Peyer's patch (tissue), 4 donors: ENCODE measurements at places on chromosomes 2 and 18. TPM values are rescaled to one million over a fixed set of nuclear protein-coding genes. Genes with fewer than 3 reads are reported as not detected.

DNA sequence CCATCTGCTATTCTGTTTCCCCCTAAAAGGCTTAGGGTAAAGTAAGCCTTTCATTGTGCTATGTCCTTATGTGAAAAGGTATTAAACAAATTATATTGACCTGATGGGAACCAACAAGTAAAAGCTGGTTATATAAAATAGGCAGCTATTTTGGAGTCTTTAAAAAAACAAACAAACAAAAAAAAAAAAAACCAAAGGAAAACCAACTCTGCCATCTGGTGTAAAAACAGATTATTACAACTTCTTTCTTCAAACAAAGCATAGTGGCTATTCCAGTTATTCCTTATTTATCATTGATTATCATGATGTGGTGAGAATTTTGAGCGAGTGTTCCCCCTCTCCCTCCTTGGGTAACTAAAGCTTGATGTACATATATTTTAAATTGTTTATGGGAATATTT is 122.3 kb upstream of the FHL2 start:
- DNase-seq: no peak

DNA sequence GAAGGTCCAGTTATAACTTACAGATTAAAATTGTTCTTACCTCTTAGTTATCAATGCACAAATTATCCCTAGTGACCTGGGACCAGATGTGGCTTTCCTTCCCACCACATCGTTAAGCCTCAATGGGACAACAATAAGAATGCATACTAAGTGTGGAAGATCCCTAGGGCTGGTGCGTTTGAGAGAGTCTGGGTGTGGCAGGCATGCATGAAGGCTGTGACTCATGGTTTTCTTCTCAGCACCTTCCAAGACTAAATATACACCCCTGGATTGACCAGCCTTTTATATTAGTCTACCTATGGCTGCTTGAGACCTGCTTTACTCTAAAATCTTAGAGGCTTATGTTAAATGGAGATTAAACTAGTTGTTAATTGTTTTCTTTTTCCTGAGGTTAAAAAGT is 261.7 kb upstream of the SLC14A2 start:
- no peak for DNase-seq

DNA sequence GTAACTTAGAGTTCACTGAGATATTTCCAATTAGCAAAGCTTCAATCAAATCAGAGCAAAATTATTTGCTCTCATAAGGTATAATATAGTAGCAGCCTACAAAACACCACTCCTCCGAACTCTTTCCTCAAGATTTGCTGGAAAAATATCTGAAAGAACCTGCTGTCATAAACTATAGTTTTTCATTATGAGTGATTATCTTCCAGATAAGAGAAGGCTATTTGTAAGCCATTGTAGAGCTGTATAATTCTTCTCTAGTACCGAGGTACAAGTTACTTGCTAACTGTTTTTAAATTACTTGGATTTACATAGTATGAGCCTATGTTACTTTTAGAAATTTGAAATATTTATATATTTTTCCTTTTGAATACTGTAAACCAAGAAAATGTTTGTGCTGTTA is 2.1 kb downstream of the NDC80 start:
- DNase-seq: no peak

- DNase-seq: no peak
Observed at GRCh38 chr2:31337197-31337596, 77.3 kb downstream of the XDH start.

DNA sequence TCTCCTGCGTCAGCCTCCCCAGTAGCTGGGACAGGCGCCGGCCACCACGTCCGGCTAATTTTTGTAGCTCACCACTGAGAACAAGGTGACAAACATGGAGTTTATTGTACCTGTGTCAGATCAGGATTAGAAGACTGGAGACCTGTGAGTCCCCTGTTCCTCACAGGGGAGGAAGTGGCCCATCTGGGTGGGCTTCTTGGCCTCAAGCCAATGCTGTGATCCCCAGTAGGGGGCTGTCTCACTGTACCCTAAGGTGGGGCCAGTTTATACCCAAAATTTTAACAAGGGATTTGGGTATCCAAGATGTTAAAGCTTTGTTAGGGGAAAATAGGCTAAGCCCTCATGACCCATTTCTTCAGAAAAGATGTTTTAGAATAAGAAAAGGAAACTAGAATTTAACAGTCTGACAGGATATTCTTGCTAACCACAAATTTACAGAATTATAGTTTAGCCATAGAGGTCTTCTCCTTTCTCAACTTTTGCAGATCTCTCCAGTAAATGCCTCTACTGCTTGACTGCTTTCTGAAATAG is 16.3 kb downstream of the PCBP1 start:
- DNase-seq: peak; percentile 68

GRCh38 chr2:26610504-26611335 is 30.4 kb downstream of the CIB4 start:
- DNase-seq: peak; percentile 34

DNA sequence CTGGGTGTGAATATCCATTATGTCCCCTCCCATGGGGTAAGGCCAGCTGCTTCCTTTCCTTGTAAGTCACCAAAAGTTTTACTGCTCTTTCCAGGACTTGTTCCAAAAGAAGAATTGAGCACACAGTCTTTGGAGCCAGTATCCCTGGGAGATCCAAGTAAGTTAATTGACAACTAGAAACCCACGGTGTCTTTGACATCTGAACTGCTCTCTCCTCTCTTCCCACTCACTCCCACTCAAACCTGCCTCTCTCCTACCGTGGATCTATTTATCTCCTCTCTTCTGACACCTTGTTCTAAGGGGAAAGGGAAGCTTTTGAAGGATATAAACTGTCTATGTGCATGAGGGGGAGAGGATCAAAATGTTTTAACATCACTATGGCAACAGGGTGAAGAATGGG is 86.7 kb downstream of the VIT start:
- DNase-seq: no peak

GRCh38 chr2:212554233-212554632 is 15.6 kb upstream of the ERBB4 start:
- no peak for DNase-seq

GRCh38 chr2:19844750-19845149 is 57.0 kb downstream of the TTC32 start:
- DNase-seq: no peak

DNA sequence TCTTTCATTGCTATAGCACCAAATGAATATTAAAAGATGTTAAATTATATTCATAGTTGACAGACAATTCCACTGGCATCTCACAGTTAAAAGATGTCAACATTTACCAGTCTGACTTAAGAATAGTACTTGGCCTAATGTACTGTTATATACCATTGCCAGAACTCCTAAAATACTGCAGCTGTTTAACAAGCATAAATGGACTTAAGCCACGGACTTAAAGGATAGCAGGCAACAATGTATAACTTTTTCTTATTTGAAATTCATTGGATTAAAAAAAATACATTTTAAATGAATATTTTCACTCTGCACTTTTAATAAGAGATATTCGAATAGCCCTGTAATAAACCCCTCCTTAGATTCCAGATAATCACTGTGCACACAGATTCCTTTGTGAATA is 3.8 kb downstream of the TCF4 start:
- no peak for DNase-seq

- peak; percentile 52 for DNase-seq
Observed at GRCh38 chr2:1743396-1744150, 742 bp downstream of the PXDN start.

DNA sequence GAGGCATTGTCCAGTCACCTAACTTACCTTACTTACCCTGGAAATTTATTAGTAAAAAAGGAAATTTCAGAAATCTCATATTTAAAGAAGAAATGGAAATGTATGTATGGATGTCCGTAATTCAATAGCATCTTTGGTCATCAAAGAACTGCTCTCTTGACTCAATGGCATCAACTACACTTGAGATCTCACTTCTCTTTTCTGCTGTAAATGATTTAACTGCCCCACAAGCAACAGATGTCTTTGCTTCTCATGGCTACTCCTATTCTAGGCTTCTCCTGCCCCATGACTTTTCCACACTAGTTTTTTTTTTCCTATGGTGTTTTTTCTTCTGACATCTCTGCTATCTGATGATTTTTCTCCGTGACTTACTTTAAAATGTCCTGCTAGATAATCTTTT is 34.0 kb upstream of the ERMN start:
- DNase-seq: no peak

DNA sequence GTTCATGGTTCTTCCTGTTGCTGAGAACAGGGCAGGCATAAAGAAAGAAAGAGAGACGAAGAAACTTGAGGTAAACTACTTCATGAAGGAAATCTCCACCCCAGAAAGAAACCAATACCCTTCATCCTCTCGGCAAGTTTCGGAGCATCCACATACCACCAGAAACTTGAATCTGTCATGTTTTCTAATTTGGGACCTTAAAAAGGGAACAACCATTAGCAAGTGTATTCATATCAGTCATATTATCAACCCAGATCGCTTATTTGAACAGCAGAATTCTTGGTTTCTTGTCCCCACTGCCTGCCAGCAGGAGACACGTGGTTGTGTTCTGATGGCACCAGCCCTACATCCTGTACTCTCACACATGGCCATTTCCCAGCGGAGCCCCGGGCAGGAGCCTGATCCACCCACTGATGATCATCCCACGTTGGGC is 53.2 kb upstream of the FZD7 start:
- DNase-seq: no peak

- no peak for DNase-seq
Observed at GRCh38 chr2:47639467-47639866, 143.5 kb upstream of the MSH6 start.

GRCh38 chr2:75516378-75517360 is 44.1 kb downstream of the EVA1A start:
- no peak for DNase-seq

Gene MRPL53
- total RNA-seq: 19.0 TPM

Gene WNT10A
- not detected for total RNA-seq

Gene MTLN
- 153 TPM for total RNA-seq

Gene TIGD1
- 16.5 TPM for total RNA-seq

Gene CLEC4F
- total RNA-seq: 0.67 TPM

Gene DPYSL5
- 0.13 TPM for total RNA-seq
